ENCODE measurements at places on chromosomes 2 and 18. TPM values are rescaled to one million over a fixed set of nuclear protein-coding genes. Genes with fewer than 3 reads are reported as not detected.

DNA sequence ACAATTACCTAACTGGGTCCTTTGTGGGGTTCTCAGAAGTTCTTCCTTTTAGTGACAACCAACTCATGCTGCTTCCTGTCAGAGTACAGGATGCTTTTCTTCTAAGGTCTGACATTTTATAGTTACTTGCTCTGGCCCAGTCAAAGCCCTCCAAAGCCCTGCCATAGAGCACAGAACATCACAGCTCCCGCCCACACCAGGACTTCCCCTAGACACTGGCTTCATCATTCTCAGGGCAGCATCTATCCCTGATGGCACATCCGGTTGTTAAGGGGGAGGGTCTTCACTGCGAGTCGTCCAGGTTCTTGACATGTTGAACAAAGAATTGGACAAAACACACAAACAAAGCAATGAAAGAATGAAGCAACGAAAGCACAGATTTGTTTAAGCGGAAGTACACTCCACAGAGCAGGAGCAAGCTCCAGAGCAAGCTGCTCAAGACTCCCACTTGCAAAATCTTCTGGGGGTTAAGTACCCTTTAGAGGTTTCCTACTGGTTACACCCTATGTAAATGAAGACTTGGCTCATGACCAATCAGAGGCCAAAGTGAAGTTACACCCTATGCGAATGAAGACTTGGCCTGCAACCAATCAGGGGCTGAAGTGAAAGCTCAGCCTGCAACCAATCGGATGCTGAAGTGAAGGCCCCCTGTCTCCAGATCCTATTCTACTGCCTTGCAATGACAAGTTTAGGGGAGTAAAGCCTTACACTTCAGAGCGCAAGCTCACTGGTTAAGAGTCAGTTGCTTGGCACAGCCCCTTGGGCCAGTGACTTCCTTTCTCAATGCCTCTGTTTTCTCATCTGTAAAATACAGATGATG, 79.0 kb downstream of the HDAC4 start:
- ATAC-seq = peak; percentile 23

The PKDCC gene
- 4.7 TPM for total RNA-seq

GRCh38 chr2:88095022-88095421, 27.4 kb downstream of the SMYD1 start:
- peak; percentile 86 for ATAC-seq

The UPP2 gene
- total RNA-seq = 0.58 TPM

GRCh38 chr2:19709553-19709952, 192.2 kb downstream of the TTC32 start:
- no peak for ATAC-seq

GRCh38 chr2:10140841-10141610, 18.5 kb downstream of the RRM2 start:
- no peak for ATAC-seq

GRCh38 chr2:142987044-142987443, 109.6 kb downstream of the KYNU start:
- peak; percentile 40 for ATAC-seq

DNA sequence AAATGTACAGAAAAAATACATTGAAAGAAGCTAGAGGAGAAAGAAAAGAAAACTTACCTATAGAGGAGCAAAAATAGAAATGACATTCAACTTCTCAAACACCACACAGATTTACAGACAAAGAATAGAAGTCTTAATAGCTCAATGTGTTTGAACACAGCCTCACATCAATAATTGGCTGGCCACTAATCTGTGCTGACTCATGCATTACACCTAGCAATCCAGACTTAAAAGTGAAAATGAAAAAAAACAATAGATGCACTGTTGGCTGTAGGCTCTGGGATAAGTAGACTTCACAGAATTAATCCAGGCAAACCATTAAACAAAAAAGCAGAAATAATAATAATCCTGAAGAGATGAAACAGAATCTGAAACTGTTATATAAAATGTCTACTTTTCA, 961.3 kb upstream of the CELF4 start:
- no peak for ATAC-seq

DNA sequence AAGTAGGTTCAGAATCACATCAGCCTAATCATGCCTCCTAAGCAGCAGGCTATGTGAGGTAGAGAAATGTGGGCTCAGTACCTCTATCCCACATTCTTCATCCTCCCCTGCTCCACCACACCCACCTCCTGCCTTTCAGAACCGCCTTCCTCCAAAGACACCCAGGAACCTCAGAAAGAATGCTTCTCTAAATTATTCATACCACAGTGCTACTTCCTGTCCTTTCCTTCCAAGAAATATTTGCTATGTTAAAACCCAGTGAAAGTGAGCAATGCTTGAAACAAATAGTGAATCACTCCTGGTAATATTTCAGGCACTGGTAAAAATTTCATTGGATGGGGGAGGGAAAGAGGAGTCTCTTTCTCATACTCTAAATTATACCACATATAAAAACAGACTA, 24.0 kb upstream of the CREB1 start:
- ATAC-seq = peak; percentile 86

GRCh38 chr2:149579972-149580882, 7.3 kb downstream of the MMADHC start:
- no peak for ATAC-seq

- no peak for ATAC-seq
These were observed 698.5 kb downstream of the NR4A2 start for GRCh38 chr2:155633887-155634570.

DNA sequence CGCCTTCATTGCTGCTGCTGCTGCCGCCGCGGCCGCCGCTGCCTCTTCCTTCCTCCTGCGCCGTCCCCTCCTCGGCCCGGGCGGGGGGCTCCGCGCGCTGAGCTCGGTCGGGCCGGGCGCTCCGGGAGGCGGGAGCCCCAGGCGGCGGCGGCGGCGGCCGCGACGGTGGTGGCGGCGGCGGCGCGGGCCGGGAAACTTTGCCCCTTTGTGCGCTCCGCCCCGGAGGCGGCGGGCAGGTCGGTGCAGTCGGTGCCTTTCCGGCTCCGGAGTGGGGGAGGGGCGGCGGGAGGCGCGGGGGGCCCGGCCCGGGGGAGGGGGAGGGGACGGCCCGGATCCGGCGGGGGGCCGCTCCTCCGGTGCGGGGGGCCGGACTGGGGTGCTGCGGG, 205 bp downstream of the TET3 start:
- ATAC-seq = peak; percentile 45

- ATAC-seq = peak; percentile 54
These were observed 186.5 kb upstream of the SH3BP4 start for GRCh38 chr2:234765279-234765678.

The SAG gene
- 6.0 TPM for total RNA-seq

GRCh38 chr18:78624646-78625279, 354.9 kb upstream of the SALL3 start:
- no peak for ATAC-seq

The IL1RN gene
- 0.36 TPM for total RNA-seq

The M1AP gene
- 0.67 TPM for total RNA-seq

GRCh38 chr18:79275992-79276391, 119.7 kb upstream of the NFATC1 start:
- no peak for ATAC-seq

- no peak for ATAC-seq
These were observed 75.2 kb upstream of the CTDP1 start for GRCh38 chr18:79604205-79604912.

DNA sequence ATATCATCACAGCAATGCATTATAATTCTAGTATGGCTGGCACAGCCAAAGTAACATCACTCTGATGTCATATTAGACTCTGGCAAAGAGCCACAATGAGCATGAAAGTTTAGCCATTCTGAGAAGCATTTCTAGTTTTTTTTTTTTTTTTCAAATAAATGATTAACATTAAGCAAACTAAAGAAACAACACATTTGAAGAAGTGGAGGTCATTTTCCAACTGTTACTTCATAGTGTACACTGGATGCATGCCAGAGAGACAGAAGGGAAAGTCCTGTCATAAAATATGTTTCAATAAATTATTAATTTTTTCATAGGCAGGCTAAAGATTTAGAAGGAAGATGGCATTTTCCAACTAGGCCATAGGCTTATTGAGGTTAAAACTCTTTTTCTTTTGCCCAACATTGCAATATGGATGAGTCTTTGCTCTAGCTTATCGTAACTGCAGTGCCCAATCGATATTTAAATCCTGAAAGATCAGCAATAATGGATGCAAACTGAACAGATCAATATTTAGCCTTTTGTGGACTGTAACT, 1630.4 kb upstream of the ACVR2A start:
- no peak for ATAC-seq

The OSBPL6 gene
- total RNA-seq = 10.7 TPM

DNA sequence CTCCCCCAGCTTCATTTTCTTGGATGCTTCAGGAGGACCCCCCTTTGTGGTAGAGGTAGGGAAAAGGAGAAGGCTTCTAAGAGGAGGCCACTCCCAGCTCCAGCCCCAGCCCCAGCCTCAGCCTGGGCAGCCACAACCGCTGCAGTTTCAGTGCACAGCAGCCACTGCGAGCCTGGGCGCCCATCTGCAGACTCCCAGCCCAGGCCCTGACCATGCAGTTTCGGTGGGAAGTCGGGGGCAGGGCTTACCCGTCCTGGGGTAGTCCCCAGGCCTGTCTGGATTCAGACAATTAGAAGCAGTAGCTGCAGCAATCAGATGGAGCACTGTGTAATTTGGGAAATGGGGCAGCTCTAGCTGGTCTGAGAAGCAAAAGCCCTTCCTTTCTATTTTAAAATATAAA, 28.6 kb downstream of the ITM2C start:
- ATAC-seq = peak; percentile 63

DNA sequence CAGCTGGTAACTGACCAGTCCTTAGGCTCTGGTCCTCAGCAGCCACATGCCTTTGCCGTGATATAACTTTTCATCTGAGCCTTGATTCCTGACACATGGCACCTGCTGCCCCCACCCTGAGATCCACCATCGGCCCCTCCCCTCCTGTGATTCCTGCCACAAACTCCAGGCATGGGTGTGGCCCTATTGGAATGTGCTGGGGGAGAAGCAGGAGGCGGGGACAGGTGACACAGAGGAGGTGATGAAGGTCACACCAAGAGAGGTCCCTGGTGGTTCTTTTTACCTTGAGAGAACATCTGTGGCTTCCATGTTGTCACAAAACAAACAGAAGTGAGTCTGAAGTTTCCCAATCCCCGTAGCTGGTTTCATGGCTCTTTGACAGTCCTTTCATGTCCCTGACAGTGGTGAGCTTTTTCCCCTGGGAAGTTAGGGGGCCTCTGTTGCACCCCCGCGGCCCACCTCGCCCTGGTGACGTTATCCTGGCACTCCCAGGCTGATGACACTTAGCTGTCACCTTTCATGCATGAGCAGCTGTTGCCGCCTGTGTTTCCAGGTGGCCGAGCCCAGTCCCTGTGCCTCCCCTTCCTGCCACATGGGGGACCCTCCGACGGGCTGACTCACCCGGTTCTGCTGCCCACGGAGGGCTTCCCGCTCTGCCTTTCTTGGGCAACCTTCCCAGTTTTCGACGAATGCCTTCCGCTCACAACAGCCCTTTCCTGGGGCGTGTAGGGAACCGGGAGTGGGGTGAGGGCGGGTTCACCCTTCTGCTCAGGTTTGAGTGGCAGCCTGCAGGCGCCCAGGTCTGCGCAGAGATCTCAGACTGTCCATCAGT, 66.3 kb upstream of the GLI2 start:
- peak; percentile 64 for ATAC-seq

GRCh38 chr18:29588446-29589100, 1411.6 kb upstream of the CDH2 start:
- ATAC-seq = no peak

- ATAC-seq = no peak
These were observed 237.5 kb downstream of the STK39 start for GRCh38 chr2:168009900-168010299.

- ATAC-seq = no peak
These were observed 908.8 kb downstream of the CNTNAP5 start for GRCh38 chr2:124933883-124934282.

All from motor neuron (in vitro differentiated cells).